Natural killer cell treated with Interleukin-12 subunit alpha and Interleukin-12 subunit beta and Interleukin-15 and Interleukin-18, amount 100 ng/mL, for 72 hours (primary cell): ENCODE measurements at places on chromosomes 12 and 14. TPM values are rescaled to one million over a fixed set of nuclear protein-coding genes. Genes with fewer than 3 reads are reported as not detected.

SLCO1C1 gene
- not detected for total RNA-seq

P3H3 gene
- total RNA-seq = not detected

TAS2R10 gene
- 1.0 TPM for total RNA-seq

ESRRB gene
- total RNA-seq = 0.33 TPM

- no peak overlapping the region for H3K4me3 ChIP-seq
- H3K27ac ChIP-seq = no peak overlapping the region
- H3K36me3 ChIP-seq = no peaks in the 10 kb centered on the region
- DNase-seq = no peak
- no peaks in the 10 kb centered on the region for H3K27me3 ChIP-seq
- H3K4me1 ChIP-seq = no peaks in the 10 kb centered on the region
Measured at GRCh38 chr12:78210894-78211302, 380.2 kb downstream of the NAV3 start.

DNA sequence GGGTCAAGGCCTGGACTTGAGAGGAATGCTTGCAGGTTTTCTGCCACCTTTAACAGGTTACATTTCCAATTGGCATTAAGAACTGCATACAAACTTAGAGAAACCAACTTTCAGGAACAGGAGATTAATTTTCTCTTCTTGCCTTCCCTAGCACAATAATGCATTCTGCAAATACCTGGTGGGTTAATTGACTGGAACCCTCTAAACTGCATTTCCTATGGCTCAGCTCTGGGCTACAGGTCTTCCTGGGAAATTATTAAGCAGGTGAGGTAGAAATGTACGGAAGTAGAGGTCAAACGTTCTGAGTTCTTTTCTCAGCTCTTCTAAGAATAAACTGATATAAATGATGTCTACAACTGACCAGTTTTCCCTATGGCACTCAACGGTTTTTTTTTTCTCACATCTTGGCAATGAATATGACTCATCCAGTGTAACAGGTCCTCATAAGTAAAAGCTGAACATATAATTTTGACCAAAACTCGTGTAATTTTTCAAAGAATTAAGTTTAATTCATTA lies 144.9 kb upstream of the PELI2 start:
- H3K4me3 ChIP-seq = no peak overlapping the region
- no peaks in the 10 kb centered on the region for H3K36me3 ChIP-seq
- no peak overlapping the region for H3K27ac ChIP-seq
- no peaks in the 10 kb centered on the region for H3K4me1 ChIP-seq
- H3K27me3 ChIP-seq = no peaks in the 10 kb centered on the region

GRCh38 chr12:54045868-54046521 lies 7.6 kb upstream of the HOXC4 start:
- peaks cover 7% of the 10 kb centered on the region for H3K36me3 ChIP-seq
- H3K27ac ChIP-seq = no peak overlapping the region
- no peak for DNase-seq

- peaks cover 5% of the 10 kb centered on the region for H3K27me3 ChIP-seq
- no peak for DNase-seq
- no peaks in the 10 kb centered on the region for H3K36me3 ChIP-seq
- H3K4me3 ChIP-seq = no peak overlapping the region
- no peak overlapping the region for H3K27ac ChIP-seq
- H3K4me1 ChIP-seq = peaks cover 15% of the 10 kb centered on the region
Measured at GRCh38 chr12:20423557-20423956, 55.2 kb downstream of the PDE3A start.

DNA sequence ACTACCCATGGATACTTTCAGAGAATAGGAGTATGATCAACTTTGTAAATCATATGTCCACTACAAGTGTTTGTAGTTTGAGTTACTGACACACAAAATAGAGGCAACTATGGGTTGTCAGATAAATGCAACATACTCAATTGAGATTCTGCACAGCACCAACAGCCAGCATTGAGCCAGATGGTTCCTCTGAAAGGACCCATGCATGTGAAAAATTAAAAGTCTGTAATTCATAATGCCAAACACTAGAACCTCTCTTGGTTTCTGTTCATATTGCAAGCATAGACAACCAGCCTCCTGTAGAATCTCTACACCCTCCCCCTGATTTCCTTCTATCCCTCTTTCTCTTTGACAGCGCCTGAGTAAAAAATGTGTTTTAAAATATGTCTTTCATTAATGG lies 831.0 kb downstream of the C12orf50 start:
- no peak for DNase-seq
- no peaks in the 10 kb centered on the region for H3K4me1 ChIP-seq
- H3K27me3 ChIP-seq = no peaks in the 10 kb centered on the region

DNA sequence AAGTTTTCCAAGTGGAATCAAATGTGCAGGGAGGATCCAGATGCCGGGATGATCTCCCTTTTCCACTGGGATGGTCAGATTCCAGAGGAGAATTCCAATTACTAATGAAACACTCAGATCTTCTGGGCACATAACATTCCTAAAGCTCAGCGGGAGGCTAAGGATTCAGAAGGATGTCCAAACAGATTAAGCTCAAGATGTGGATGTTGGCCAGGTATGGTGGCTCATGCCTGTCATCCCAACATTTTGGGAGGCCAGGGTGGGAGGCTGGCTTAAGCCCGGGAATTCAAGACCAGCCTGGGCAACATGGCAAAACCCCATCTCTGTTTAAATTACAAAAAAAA lies 62.0 kb upstream of the PNMA1 start:
- peaks cover 55% of the 10 kb centered on the region for H3K4me1 ChIP-seq
- no peaks in the 10 kb centered on the region for H3K27me3 ChIP-seq
- no peaks in the 10 kb centered on the region for H3K36me3 ChIP-seq
- no peak overlapping the region for H3K27ac ChIP-seq
- H3K4me3 ChIP-seq = no peak overlapping the region
- DNase-seq = no peak

- peaks cover 2% of the 10 kb centered on the region for H3K4me1 ChIP-seq
- H3K27me3 ChIP-seq = no peaks in the 10 kb centered on the region
- no peak overlapping the region for H3K27ac ChIP-seq
- no peak for DNase-seq
Measured at GRCh38 chr14:99065551-99065950, 206.4 kb downstream of the BCL11B start.

GRCh38 chr12:100576331-100577036 lies 3.0 kb downstream of the GAS2L3 start:
- no peaks in the 10 kb centered on the region for H3K27me3 ChIP-seq
- no peaks in the 10 kb centered on the region for H3K36me3 ChIP-seq
- H3K4me1 ChIP-seq = peaks cover 3% of the 10 kb centered on the region
- no peak overlapping the region for H3K27ac ChIP-seq
- no peak for DNase-seq
- H3K4me3 ChIP-seq = no peak overlapping the region

- peaks cover 5% of the 10 kb centered on the region for H3K36me3 ChIP-seq
- H3K27me3 ChIP-seq = peaks cover 14% of the 10 kb centered on the region
- H3K4me3 ChIP-seq = no peak overlapping the region
- DNase-seq = no peak
Measured at GRCh38 chr14:92409043-92409442, 86.1 kb downstream of the SLC24A4 start.

DNA sequence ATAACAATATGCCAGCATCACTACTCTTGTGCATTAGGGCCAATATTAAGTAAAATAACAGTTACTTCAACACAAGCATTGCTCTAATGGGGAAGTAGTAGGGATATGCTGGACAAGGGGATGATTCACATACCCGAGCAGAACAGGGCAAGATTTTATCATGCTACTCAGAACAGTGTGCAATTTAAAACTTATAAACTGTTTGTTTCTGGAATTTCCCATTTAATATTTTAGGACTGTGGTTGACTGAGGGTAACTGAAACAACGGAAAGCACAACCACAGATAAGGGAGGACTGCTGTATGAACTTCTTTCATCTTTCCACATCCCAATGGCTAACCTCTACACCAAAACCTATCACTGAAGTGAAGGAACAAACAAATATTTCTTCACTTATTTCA lies 36.8 kb downstream of the SARNP start:
- no peaks in the 10 kb centered on the region for H3K27me3 ChIP-seq
- peaks cover 5% of the 10 kb centered on the region for H3K4me1 ChIP-seq
- DNase-seq = no peak
- no peak overlapping the region for H3K4me3 ChIP-seq

GRCh38 chr12:668090-668481 lies 4.8 kb upstream of the NINJ2 start:
- peaks cover 4% of the 10 kb centered on the region for H3K27me3 ChIP-seq
- no peak overlapping the region for H3K4me3 ChIP-seq
- no peak for DNase-seq
- H3K36me3 ChIP-seq = no peaks in the 10 kb centered on the region
- peak overlapping the region; percentile 87 for H3K27ac ChIP-seq

- peaks cover 34% of the 10 kb centered on the region for H3K27me3 ChIP-seq
- no peaks in the 10 kb centered on the region for H3K36me3 ChIP-seq
- H3K4me3 ChIP-seq = no peak overlapping the region
- DNase-seq = no peak
Measured at GRCh38 chr12:128976120-128976738, 123.0 kb downstream of the GLT1D1 start.

DNA sequence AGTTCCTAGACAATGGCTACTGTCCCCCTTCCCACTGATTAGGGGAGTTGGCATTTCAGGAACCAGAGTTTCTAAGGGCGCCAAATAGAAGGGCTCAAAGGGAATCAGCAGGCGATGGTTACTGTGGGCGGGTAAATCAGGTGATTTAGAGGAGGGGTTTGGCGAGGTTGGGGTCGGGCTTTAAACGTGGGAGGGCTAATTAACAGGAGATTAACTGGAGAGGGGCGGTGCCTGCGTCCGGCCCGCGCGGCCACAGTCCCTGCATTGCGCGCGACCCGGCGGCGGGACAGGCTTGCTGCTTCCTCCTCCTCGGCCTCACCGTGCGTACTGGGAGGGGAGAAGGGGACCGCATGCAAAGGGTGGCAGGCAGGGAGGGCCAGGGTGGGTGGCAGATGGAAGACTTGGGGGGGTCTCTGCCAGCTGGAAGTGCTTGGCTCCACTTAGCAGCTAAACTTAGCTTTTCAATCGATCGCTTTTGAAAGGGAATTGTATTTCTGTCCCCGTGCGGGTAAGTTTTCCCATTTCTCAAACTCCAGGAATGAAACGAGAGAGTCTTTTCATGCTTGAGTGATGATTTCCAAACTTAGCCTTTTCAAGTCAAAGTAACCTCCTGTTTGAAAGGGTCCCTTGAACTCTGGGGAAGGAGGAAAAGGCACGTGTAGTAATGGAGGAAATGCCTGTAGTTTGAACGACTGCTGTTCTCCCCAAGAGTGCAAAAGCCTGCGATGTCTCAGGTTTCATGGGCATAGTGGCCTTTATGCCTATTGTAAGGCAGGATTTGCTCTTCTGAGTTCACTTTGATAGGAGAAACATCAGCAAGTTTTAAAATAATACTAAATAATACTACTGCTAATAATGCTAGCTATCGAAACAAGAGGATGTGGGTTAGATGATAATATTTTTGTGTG lies at the start of gene MGST1:
Gene MGST1, plus strand, starts transcription at position 255 of the 908 bp plus-strand sequence. CDS start 6,608 bp downstream, outside the sequence.
- DNase-seq = no peak
- H3K27me3 ChIP-seq = no peaks in the 10 kb centered on the region
- no peak within 1 kb of the TSS for H3K27ac ChIP-seq

DNA sequence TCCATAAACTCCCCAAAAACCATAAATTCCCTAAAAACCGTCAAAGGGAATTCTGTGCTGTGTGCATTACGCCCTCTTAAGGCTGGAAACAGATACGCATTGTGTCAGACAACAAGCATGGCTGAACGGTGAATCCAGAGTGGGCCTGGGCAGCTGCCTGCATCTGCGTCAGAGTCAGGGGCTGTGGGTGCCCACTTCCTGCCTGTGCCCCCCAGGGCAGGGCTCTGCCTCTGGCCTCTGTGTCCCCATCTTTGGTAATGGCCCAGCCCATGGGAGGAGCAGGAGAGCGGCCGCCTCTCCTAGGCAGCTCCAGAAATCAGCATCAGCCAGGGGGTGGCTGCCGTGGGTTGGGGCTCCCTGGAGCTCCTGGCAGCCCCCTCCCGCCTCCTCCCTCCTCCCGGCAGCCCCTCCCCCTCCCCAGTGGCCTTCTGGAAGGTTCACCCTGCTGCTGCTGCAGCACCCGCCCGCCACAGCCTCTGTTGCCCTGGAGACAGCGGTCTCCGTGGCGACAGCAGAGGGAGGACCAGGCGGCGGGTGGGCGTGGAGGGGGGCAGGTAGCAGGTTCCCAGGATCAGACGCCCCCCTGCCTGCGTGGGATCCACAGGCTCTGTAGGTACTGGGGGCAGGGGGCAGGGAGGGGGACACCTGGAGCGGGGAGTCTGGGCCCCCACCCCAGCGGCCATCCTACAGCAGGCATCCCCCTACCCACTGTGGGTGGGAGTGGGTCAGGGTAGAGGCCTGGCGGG lies 5.9 kb downstream of the MMP17 start:
- no peak overlapping the region for H3K4me3 ChIP-seq
- peaks cover 4% of the 10 kb centered on the region for H3K4me1 ChIP-seq
- DNase-seq = no peak
- no peak overlapping the region for H3K27ac ChIP-seq
- no peaks in the 10 kb centered on the region for H3K27me3 ChIP-seq
- H3K36me3 ChIP-seq = no peaks in the 10 kb centered on the region

GRCh38 chr12:81468206-81468605 lies 290.9 kb downstream of the PPFIA2 start:
- no peak overlapping the region for H3K27ac ChIP-seq
- no peak for DNase-seq
- H3K4me3 ChIP-seq = no peak overlapping the region
- no peaks in the 10 kb centered on the region for H3K27me3 ChIP-seq
- H3K4me1 ChIP-seq = no peaks in the 10 kb centered on the region

- no peaks in the 10 kb centered on the region for H3K36me3 ChIP-seq
- no peak for DNase-seq
- H3K4me3 ChIP-seq = no peak overlapping the region
- H3K27ac ChIP-seq = no peak overlapping the region
Measured at GRCh38 chr12:92973614-92974013, 44.5 kb upstream of the EEA1 start.

DNA sequence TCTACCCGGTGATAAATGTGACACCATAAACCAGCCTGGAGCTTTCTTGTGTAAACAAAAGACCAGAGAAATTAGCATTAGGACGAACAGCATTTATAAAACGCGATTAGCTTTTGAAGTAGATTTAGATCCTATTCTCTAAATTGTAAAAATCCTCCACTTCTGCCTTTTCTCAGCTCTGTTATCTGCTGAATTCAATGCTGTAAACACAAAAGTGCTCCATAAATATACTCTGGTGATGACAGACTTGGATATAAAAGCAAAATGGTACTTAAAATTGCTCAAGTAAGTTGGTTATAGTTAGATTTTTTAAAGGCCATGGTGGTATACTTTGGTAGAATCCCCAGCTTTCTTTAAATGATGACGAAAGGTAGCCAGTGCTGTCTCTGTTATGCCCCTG lies 114.6 kb upstream of the RMST start:
- H3K36me3 ChIP-seq = no peaks in the 10 kb centered on the region
- H3K4me1 ChIP-seq = no peaks in the 10 kb centered on the region
- no peak overlapping the region for H3K4me3 ChIP-seq
- H3K27ac ChIP-seq = no peak overlapping the region
- H3K27me3 ChIP-seq = no peaks in the 10 kb centered on the region
